ENCODE measurements at places on chromosomes 2 and 18.

GRCh38 chr2:102832789-102833188 lies 71.0 kb downstream of the TMEM182 start:
- DNase-seq, result no peak

GRCh38 chr2:136284226-136285119 lies 166.5 kb upstream of the CXCR4 start:
- DNase-seq, result no peak

DNA sequence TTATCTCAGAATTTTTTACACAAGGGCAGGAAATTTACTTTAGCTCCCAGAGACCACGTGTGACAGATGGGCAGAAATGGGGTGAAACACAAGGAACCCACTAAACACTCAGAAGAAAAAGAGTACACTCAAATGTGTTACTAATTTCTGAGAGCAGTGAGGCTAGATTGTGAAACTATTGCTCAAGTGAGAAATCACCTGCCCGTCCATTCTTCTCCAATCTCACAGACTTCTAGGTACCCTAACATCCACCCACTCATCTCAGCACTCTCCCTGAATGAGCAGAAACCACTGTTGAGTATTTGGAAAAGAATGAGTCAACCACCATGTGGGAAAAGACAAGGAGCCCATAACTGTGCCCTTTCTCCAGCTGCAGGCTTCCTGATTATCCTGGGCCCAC lies 293.0 kb upstream of the CDH2 start:
- no peak for DNase-seq

DNA sequence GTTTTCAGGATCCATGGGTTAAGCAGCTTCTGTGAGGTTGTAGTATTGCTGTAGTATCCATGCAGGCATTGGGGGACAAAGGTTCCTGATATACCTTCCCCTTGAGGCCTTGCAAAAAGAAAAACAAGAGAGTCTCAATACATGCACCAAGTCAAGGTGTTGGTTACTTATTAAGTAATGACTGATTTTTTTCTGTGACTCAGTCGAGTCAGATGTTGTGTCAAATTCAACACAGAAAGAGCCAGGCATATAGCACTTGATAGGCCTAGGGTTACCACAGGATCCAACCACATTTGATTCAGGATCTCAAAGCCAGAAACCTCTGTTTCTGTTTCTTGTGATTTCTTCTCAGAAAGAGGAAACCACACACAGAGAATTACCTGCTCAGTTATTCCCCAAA lies 24.9 kb upstream of the CD8A start:
- peak; percentile 49 for DNase-seq

DNA sequence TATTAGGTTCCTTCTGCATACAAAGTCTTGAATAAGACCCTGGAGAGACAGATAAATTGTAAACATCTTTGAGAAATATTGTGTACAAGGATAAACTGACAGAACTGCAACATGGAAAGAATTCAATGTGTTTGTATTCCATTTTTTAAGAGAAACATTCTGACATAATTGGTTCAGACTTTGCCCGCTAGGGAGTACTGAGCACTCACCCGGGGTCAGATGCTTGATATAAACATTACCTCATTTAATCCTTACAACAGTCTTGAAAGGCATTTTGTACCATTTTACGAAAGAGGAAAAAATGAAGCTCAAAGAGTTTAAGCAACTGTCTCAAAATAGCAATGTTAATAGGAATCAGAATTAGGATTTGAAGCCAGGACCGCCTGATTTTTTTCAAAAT lies 416.7 kb upstream of the CRIM1 start:
- DNase-seq, result no peak

DNA sequence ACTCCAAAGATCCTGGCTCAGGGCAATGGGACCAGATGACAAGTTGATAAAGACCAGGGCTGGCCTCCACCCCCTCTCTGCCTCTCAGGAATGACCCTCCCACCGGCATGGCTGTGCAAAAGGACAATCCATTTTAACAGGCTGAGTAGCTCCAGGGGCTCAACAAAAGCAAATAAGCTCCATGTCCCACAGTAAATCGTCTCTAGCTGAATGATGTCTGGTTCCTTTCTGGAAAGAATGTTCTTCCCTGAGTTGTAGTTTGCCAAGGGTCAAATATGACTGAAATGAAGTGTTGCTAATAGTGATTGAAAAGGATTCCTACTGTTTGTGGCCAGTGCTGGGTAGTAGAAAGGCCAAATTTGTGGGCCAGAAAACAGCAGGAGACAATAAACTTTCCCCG lies 434.4 kb upstream of the ETAA1 start:
- no peak for DNase-seq

GRCh38 chr18:10562773-10563160 lies 36.9 kb downstream of the NAPG start:
- DNase-seq, result no peak

DNA sequence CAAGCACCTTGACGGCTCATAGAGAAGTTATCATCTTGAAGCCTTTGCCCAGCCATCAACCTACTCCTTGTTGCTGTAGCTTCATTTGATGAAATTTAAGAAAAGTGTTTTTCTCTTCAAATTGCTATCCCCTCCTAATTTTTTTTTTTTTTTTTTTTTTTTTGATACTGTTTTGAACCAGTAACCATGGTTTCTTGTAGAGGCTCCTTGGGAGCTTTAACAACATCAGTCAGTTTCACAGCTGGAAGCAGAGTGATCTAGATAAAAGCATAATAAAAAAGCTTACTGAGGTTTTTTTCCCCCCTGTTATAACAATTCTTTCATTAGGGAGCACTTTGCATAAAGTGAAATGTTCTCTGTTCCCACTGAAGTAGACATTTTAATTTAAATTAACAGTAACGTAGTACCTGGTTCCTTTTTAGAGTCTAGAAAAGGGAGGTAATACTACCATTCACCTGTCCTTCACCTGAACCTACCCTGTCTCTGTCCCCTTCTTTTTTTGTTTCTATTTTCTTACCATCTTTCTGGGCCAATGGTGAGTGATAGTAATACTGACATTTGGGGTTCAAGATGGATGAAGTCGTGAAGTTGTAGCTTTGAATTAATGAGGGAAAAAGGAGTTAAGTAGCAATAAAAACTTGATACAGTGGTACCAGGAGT lies 101.5 kb downstream of the NCOA1 start:
- DNase-seq, result no peak
